ENCODE measurements at places on chromosomes 7 and 10.
A peak's percentile ranks its signal among the peaks of the same experiment; 100 is the strongest.

DNA sequence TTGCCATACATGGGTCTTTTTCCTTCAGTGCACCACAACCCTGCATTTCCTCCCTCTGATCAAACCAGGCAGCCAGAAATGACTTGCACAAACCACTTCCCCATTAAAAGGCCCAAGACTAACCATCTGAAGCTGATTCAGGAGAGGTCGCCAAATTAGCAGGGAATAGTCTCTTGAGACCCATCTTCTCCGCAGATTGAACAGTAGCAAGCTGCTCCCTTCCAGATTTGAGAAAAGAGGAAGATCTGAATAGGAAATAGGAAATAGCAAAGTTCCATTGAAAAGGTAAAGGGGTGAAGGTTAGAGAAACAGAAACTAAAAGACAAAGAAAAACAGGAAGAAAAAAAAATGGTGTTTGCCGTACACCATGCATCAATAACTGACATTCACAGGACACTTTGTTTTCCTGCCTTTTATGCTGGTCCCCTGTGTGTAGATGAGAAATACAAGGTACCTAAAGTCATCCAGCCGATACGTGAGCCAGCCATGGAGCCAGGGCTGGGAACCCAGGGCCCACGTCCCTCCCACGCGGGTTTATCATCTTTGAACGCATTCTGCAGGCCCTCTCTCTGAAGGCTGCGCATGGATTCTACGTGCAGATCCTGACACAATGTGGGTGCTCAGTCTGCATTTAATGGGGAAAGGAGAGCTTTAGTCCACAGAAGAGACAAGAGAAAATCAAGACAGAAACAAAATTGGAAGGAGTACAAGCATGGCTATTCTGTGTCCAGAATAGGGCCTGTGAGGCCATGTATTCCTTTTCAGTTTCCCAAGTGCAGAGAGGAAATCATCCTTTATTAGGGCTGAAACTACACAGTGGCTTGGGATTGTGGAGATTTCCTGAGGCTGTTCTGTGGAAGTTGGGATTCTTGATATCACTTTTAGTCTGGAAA is 268.4 kb upstream of the NPVF start:
- DNase-seq = no peak

DNA sequence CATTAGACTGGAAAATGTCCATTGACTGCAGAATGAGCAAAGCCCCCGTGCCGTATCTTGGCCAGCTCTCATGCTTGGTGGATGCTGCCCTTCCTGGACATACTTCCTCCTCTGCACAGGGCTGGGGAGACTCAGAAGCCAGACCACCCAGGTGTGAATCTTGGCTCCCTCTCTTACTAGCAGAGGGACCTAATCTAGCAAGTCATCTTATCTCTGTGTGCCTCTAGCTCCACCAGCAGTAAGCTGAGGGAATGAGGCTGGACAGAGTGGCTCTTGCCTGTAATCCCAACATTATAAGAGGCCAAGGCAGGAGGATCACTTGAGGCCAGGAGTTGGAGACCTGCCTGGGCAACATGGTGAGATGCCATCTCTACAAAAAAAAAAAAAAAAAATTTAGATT is 173.8 kb upstream of the GHITM start:
- no peak for DNase-seq

GRCh38 chr10:107800061-107800460 is 635.6 kb upstream of the SORCS1 start:
- DNase-seq = no peak

- no peak for DNase-seq
Measured at GRCh38 chr7:26153241-26153822, 1.3 kb downstream of the NFE2L3 start.

GRCh38 chr7:7512861-7513597 is 22.6 kb downstream of the COL28A1 start:
- no peak for DNase-seq

GRCh38 chr7:151195616-151196450 is 8.8 kb upstream of the ASB10 start:
- DNase-seq = no peak

DNA sequence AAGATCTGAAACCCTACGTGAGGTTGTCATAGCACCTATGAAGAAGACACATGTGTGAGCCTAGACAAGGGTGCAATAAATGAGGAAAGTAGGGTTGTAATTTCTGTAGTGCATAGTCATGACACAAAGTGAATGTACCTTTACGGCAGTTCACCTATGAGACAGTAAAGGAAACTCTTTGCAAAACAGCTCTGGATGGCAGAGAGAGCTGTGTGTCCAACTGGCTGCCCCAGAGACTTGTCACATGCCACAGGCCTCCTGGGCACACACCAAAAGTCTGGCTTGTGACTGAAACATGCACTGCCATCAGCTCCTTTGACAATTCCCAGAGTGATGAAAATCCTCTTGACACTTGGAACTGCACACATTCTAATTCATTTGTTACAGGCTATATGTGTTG is 90.7 kb upstream of the NAMPT start:
- no peak for DNase-seq

DNA sequence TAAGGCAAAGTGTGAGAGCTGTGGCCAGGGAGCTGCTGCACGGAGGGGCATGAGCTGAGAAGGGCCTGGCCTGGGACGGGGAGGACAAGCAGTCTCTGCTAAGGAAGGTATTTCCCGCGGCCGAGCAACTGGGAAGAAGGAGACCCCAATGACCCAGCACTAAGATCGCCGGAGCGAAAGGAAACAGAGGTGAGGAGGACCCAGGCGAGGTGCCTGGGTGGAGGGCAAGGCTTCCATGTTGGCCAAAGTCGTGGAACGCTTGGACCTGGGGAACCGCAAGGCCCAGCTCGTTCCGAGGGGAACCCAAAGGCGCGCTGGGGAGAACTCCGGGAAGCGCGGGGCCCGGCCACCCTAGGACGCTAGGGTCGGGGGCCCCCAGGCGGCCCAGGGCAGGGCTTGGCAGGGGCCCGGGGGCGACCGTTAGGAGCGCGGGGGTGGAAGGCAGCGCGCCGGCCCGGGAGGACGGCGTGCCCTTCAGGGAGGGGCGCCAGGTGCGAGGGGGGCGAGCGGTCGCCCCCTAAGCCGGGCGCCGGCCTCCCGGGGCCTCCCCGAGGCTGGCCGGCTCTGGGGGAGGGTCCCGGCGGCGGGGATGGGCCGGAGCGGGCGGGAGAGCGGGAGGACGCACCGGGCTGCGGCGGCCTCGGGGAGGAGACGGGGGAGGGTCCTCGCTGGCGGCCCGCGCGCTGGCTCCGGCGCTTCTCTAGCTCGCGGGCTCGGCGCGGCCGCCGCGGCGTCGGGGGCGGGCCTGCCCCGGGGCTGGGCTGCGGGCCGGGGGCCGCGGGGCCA is 545 bp downstream of the GIGYF1 start:
- DNase-seq = no peak

DNA sequence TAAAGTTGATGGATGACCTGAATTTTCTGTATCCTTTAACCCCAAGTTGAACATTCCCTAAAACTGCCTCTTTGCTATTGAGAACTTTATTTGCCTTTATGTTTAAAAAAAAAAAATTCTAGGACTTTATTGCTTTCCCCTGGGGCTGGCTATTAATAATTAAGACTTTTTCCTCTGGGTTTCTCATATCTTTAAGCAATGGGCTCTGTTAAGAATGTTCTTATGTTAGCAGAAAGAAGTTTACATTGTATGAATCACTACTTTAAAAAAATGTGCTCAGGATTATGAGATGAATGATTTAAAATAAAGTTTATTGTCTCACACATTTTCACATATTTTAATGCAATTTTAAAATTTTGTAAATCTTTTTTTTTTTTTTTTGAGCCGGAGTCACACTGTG is 19.5 kb downstream of the TAX1BP1 start:
- no peak for DNase-seq

GRCh38 chr7:2524808-2525657 is 5.5 kb downstream of the LFNG start:
- DNase-seq = no peak

GRCh38 chr7:41033500-41033899 is 669.4 kb downstream of the INHBA start:
- no peak for DNase-seq

- DNase-seq = no peak
Measured at GRCh38 chr7:74025146-74025545, 2.8 kb upstream of the ELN start.

DNA sequence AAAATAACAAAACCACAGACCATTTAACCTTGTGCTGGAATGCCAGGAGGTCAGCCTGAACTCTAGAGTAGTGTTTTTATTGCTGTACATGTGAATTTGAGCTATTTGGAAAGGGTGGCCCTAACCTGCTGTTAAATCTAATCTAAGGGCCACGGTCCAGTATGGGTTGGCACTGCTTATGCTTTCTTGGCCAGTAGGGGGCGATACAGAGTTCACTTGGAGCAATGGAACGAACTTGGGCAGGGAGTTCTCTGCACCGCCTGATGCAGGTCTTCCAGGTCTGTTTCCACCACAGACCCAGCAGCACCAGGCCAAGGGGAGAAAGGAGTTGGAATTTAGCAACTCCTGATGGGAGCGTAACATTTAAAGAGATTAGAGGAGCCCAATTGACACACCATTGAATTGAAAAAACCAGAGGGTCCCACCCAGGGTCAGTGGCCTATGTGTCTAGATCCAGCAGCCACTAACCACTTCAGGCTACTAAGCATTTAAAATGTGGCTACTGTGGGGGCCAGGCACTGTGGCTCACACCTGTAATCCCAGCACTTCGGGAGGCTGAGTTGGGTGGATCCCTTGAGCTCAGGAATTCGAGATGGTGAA is 75.7 kb upstream of the EFCAB10 start:
- DNase-seq = no peak

GRCh38 chr10:21171197-21171935 is 274.3 kb upstream of the NEBL start:
- DNase-seq = no peak

DNA sequence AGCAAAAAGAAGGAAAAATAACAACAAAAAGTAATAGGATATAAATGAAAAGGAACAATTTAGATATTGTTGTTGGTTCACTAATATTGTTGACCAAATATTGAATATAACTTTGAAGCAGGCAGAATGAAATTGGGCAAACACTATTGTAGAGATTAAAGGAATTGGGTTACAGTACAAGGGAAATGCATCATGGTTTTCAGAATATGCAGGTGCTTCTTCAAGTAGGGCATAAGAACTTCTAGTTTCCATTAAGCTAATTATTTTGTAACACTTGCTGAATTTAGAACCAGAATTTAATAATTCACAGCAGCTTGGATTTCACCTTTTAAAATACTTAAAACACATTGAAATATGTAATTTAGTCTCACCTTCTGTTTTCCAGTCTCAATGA is 36.5 kb downstream of the RPA3 start:
- DNase-seq = no peak

DNA sequence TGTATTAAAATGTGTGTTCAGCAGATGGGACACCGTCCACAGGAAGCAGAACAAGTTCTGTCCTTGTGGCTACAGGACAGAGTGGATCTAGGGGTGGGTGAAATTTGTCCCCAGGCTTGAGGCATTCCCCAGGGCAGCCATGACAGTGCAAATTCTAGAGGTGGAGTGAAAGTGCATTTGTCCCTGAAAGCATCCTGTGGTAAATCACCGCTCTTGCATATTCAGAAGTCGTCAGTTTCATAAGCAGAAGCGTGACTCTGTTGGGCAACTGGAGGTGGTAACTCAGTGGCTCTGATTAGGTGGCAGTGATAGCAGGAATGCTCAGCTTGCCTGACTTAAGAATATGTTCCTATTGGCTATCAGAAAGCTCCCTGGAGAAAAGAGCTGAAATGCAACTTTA is 96.6 kb downstream of the SNX10 start:
- no peak for DNase-seq

GRCh38 chr7:619368-619840 is 99.8 kb upstream of the PDGFA start:
- DNase-seq = no peak

GRCh38 chr10:106992055-106992454 is 172.5 kb downstream of the SORCS1 start:
- DNase-seq = no peak

- DNase-seq = peak; percentile 28
Measured at GRCh38 chr10:11225935-11226334, 208.3 kb downstream of the CELF2 start.

DNA sequence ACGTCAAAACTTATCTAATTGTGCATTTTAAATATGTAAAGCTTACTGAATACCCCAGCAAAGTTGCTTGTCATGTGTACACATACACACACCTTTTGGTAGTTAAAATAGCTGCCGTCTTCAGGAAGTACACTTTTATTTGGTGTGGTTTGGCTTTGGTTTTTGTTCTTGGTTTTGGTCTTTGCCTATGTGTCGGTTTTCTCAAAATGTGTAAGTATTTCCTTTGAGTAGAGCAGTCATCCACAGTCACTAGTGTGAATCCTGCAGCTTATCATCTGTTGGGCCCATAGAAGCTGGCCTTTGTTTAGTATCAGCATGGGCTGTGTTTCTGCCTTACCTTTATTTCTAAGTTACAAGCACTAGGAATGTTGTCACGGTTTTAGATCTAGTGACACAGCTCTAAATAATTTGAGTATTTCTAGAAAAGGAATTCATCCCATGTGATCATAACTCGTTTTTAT is 35.3 kb downstream of the NET1 start:
- no peak for DNase-seq

GRCh38 chr10:119149729-119150128 is 15.8 kb downstream of the SFXN4 start:
- DNase-seq = no peak

DNA sequence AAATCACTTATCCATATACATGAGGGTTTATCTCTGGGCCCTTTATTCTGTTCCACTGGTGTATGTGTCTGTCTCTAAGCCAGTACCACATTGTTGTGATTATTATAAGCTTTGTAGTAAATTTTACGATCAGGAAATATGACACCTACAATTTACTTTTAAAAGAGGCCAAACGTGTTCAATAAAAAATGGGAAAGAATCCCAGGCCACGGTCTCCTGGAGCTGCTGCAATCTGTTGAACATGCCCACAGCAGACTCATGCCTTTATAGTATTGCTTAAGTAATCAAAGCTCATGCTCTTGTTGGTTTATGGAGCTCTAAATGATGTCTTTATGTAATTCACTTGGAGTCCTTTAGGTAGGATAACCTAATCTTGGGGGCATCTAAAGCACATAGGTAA is 273.0 kb downstream of the ZMYND11 start:
- DNase-seq = no peak

GRCh38 chr10:75011221-75011620 is 100.2 kb upstream of the SAMD8 start:
- DNase-seq = no peak

DNA sequence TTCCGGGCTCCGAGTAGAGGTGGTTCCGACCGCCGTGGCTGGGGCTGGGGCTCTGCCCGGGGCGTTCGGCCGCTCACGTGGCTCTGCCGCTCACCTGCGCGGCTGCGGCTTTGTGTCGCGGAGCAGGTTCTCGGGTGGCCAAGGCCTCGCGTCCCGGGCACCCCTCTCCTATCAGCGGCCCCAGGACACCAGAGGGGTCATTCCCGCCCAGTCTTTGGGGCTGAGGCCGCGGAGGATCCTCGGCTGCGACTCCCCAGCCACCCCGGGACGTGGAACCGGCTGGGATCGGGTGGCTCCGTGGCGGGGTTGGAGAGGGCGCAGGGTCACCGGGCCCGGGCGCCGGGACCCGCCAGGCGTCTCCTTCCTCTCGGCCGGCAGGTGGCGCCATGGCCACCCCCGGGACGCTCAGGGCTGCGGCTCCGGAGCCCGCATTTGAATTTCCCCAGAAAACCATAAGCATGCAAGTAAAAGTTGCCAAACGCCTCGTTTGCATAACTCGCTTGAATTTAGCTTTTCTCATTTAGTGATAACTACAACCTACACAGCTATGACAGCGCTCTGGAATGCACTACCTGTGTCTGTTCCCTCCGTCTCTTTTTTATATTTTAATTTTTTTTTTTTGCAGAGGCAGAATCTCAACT is 1.2 kb downstream of the COL26A1 start:
- DNase-seq = peak; percentile 58
